Uterus (tissue), 4 donors: ENCODE measurements at places on chromosomes 16 and 17. TPM values are rescaled to one million over a fixed set of nuclear protein-coding genes. Genes with fewer than 3 reads are reported as not detected.
A peak's percentile ranks its signal among the peaks of the same experiment; 100 is the strongest.

GRCh38 chr16:425740-426114, 278 bp downstream of the RAB11FIP3 start:
- H3K27me3 ChIP-seq: no peaks in the 10 kb centered on the region
- peak overlapping the region; percentile 91 for H3K27ac ChIP-seq
- peak overlapping the region; percentile 53 for H3K4me3 ChIP-seq
- peaks cover 4% of the 10 kb centered on the region for H3K4me1 ChIP-seq
- DNase-seq: no peak

DNA sequence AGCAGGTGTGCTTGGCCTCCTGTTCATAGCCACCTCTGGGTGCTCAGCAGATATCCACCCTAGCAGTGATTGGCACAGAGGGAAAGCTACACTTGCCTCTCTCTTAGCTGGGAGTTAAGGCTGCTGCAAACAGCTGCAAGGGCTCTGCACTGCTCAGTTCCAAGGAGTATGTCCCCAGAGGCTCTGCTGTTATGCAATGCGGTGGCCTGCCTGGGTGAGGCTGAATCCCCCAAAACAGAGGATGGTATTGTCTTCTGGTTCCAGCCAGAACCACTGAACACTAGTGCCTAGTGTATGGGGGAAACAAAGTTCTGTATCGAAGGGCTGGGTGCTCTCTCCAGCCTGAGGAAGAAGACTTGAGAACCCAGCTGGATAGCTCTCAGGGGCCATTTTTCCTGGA, 16.8 kb downstream of the TMEM94 start:
- no peak for DNase-seq
- H3K36me3 ChIP-seq: no peaks in the 10 kb centered on the region
- peaks cover 21% of the 10 kb centered on the region for H3K4me1 ChIP-seq

DNA sequence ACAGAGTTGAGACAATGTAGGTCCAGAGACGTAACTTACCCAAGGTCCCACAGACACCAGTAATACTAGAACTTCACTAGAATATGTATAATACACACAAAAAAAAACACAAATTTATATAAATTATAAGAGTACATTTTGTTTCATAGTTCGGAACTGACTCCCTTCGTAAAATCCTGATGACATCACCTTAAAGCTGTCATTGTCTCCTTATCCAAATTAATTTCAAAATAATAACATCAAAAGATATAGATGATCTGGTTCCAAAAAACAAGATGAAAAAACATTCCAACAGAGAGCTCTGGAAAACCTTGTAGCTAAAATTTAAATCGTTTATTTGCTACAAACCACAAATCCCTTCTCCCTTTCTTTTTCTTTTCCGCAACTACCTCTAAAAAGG, 10.0 kb downstream of the FBXL20 start:
- H3K4me3 ChIP-seq: no peak overlapping the region
- no peaks in the 10 kb centered on the region for H3K36me3 ChIP-seq
- no peaks in the 10 kb centered on the region for H3K27me3 ChIP-seq
- no peak overlapping the region for H3K27ac ChIP-seq

- H3K4me1 ChIP-seq: no peaks in the 10 kb centered on the region
- no peak overlapping the region for H3K27ac ChIP-seq
- DNase-seq: no peak
- no peaks in the 10 kb centered on the region for H3K36me3 ChIP-seq
- no peaks in the 10 kb centered on the region for H3K27me3 ChIP-seq
These were observed 62.6 kb downstream of the PLCG2 start for GRCh38 chr16:81841722-81842121.

GRCh38 chr16:19781226-19781625, 63.2 kb downstream of the IQCK start:
- no peaks in the 10 kb centered on the region for H3K27me3 ChIP-seq
- no peaks in the 10 kb centered on the region for H3K4me1 ChIP-seq
- H3K36me3 ChIP-seq: no peaks in the 10 kb centered on the region

GRCh38 chr16:50762241-50762640, 20.4 kb downstream of the CYLD start:
- no peaks in the 10 kb centered on the region for H3K36me3 ChIP-seq
- H3K4me3 ChIP-seq: no peak overlapping the region
- H3K27me3 ChIP-seq: no peaks in the 10 kb centered on the region
- no peak overlapping the region for H3K27ac ChIP-seq
- no peaks in the 10 kb centered on the region for H3K4me1 ChIP-seq

DNA sequence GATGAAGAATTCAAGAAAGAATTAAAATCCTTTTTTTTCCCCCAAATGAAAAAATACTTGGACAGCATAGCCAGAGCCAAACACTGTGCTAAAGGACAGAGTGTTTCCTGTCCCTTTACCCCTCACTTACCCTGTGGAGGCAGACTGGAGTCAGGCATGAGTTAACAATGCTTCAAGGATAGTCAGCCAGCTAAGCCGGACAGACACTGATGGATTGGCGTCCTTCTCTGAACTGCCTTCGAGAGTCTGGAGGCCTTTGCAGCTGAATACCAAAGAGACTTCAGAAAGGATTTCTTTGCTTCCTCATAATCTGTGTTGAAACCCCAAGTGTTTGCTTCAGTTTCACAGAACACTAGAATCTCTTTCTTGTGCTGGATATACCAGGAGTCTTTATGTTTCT, 4.6 kb downstream of the METTL9 start:
- H3K36me3 ChIP-seq: no peaks in the 10 kb centered on the region
- no peaks in the 10 kb centered on the region for H3K27me3 ChIP-seq
- DNase-seq: no peak

DNA sequence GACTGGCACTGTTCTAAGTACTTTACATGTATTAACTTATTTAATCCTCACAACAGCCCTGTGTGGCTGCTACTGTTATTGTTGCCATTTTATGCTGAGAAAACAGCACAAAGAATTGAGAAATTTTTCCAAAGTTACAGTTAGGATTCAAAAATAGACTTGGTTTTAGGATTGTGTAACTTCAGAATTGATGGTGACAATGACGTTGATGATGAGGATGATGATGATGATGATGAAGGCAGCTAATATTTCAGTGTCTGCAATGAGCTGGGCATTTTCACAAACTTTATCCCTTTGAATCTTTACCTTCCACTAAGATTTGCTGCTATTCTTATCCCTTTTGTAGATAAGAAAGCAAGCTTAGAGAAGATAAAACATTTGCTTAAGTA, 22.1 kb downstream of the PRKCB start:
- H3K4me1 ChIP-seq: no peaks in the 10 kb centered on the region
- H3K36me3 ChIP-seq: no peaks in the 10 kb centered on the region
- no peak overlapping the region for H3K27ac ChIP-seq
- no peaks in the 10 kb centered on the region for H3K27me3 ChIP-seq

DNA sequence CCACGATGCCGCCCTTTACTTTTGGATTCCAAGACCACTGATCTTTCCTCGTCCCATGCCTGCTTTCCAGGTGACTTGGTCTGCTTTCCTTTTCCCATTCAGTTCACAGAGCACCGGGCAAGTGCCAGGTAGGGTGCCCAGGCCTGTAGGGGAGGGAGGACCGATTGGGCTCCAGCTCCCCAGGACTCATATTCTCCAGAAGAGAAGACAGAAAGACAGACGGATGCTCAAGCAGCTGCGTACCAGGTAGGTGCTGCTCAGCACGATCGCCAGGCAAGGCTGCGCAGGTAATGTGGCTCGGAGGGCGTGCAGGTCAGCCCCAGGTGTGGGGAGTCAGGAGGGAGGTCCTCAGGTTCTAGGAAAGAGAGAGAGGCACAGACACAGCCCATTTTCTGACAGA, 67.5 kb upstream of the ZNF423 start:
- H3K4me1 ChIP-seq: no peaks in the 10 kb centered on the region
- DNase-seq: no peak
- H3K36me3 ChIP-seq: no peaks in the 10 kb centered on the region
- no peak overlapping the region for H3K4me3 ChIP-seq
- no peak overlapping the region for H3K27ac ChIP-seq

DNA sequence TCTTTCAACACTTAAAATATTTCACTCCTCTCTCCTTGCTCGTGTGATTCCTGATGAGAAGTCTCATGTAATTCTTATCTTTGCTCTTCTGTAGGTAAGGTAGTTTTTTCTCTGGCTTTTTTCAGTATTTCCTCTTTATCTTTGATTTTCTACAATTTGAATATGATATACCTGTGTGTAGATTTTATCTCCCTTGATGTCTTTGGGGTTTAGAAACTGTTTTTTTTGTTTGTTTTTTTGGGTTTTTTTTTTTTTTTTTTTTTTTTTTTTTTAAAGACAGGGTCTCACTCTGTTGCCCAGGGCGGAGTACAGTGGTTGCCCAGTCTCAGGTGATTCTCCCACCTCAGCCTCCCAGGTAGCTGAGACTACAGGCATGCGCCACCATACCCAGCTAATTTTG, 26.6 kb downstream of the MOSMO start:
- DNase-seq: no peak
- H3K27ac ChIP-seq: no peak overlapping the region
- H3K27me3 ChIP-seq: no peaks in the 10 kb centered on the region
- no peaks in the 10 kb centered on the region for H3K4me1 ChIP-seq
- H3K4me3 ChIP-seq: no peak overlapping the region

DNA sequence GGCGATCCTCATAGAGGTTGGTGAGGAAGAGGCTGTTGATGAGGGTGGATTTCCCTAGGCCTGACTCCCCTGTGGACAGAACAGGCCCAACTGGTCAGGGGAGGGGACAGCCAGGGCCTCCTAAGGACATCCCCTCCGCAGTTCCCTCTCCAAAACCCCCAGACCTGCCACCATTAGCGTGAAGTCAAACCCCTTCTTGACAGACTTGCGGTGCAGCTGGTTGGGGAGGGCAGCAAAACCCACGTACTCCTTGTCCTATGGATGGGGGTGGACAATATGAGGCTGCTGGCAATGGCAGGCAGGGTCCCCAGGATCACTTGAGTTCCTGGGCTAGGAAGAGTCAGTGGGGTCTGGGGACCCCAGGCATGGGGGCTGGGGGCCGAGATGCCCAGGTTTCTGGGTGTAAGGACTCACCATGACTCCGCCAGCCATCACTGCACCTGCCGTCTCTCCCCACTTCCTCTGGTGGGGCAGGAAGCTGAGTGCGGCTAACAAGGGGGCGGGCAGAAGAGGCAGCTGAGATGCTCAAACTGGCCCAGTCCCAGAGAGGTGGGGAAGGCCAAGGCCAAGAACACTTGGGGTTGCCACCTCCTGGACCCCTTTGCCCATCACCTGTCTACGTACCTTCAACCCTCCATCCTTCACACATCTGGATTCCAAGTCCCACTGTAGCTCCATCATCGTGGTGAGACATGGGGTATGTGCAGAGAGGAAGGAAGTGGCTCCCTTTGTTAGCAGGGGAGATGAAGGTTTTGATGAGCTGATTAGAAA, at the start of gene SEPTIN1:
TSS of gene SEPTIN1 (minus strand) at position 451 of the 771 bp plus-strand sequence. CDS start at position 432, 19 bp downstream.
- no peak for DNase-seq
- no peak within 1 kb of the TSS for H3K27ac ChIP-seq
- no peaks in the 10 kb centered on the region for H3K36me3 ChIP-seq
- H3K27me3 ChIP-seq: no peaks in the 10 kb centered on the region
- no peaks in the 10 kb centered on the region for H3K4me1 ChIP-seq

Gene EZH1
- total RNA-seq: 40.0 TPM

Gene SPEM3
- not detected for total RNA-seq

Gene SPNS2
- total RNA-seq: 40.5 TPM

Gene CD300E
- not detected for total RNA-seq

Gene CPNE2
- total RNA-seq: 25.1 TPM

Gene CDH13
- total RNA-seq: 98.6 TPM
